Breast epithelium (tissue), 4 donors: ENCODE measurements at places on chromosomes 6 and 20. TPM values are rescaled to one million over a fixed set of nuclear protein-coding genes. Genes with fewer than 3 reads are reported as not detected.

The SPDEF gene
- total RNA-seq = 123 TPM

The EHMT2 gene
- total RNA-seq = 37.0 TPM

The NT5E gene
- total RNA-seq = 10.1 TPM

DNA sequence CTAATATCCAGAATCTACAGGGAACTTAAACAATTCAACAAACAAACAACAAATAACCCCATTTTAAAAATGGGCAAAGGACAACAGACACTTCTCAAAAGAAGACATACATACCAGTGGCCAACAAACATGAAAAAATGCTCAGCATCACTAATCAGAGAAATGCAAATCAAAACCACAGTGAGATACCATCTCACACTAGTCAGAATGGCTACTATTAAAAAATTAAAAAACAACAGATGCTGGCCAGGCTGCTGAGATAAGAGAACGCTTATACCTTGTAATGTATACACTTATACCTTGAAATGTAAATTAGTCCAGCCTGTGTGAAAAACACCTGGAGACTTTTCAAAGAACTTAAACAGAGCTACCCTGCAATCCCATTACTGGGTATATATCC is 166.8 kb downstream of the IBTK start:
- no peaks in the 10 kb centered on the region for H3K4me1 ChIP-seq
- DNase-seq = no peak
- H3K4me3 ChIP-seq = no peak overlapping the region
- no peaks in the 10 kb centered on the region for H3K27me3 ChIP-seq
- H3K36me3 ChIP-seq = no peaks in the 10 kb centered on the region

- no peak for DNase-seq
- no peaks in the 10 kb centered on the region for H3K36me3 ChIP-seq
- no peaks in the 10 kb centered on the region for H3K4me1 ChIP-seq
- H3K27ac ChIP-seq = no peak overlapping the region
- no peak overlapping the region for H3K4me3 ChIP-seq
- H3K27me3 ChIP-seq = no peaks in the 10 kb centered on the region
These were observed 30.3 kb downstream of the TOP1 start for GRCh38 chr20:41058674-41059635.
